ENCODE measurements at places on chromosomes 11 and 22.

DNA sequence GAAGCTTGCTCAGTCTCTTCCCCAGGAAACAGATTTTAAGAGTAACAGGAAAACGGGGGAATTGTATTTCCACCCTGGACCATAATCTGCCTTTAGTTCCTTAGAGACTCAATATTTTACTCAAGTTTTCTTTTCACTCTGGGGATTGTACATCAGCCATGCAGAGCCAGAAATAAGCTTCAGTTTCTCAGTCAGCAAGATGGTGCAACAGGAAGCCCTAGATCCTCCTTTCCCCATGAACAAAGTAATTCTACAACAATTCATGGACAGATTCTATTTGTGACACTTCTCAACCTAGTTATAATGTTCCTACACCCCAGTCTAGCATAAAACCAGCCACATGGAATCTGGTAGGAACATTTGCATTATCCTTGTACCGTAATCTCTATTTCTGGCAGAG, 24.7 kb downstream of the OR8B2 start:
- DNase-seq, result no peak

DNA sequence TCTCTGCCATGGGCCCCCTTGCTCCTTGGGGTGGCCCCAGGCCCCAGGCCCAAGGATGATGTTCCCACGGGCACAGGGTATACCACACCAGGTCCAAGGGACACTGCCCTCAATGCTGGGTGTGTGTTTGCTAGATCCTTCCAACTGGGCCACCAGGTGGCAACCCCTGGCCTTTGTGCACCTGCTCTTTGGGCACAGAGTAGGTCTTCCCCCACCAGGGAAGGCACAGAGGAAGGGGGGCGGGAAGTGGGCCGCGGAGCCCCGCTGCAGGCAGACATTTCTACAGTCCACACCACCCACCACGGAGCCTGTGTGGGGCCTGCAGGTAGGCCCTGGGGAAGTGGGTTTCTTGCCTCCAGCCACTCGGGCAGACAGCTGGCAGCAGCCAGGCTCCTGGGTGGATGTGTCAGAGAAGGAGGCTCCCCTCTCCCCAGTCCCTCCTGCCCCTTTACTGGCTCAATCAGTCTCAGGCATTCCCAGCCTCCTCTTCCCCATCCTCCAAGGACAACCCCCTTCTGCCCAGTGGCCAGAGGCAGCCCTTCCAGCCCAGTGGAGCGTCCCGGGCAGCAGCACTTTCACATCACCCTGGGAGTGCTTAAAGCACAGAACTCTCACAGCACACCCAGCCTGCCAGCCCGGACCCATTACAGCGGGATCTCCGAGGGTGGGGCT, 21.6 kb downstream of the MAFF start:
- no peak for DNase-seq

DNA sequence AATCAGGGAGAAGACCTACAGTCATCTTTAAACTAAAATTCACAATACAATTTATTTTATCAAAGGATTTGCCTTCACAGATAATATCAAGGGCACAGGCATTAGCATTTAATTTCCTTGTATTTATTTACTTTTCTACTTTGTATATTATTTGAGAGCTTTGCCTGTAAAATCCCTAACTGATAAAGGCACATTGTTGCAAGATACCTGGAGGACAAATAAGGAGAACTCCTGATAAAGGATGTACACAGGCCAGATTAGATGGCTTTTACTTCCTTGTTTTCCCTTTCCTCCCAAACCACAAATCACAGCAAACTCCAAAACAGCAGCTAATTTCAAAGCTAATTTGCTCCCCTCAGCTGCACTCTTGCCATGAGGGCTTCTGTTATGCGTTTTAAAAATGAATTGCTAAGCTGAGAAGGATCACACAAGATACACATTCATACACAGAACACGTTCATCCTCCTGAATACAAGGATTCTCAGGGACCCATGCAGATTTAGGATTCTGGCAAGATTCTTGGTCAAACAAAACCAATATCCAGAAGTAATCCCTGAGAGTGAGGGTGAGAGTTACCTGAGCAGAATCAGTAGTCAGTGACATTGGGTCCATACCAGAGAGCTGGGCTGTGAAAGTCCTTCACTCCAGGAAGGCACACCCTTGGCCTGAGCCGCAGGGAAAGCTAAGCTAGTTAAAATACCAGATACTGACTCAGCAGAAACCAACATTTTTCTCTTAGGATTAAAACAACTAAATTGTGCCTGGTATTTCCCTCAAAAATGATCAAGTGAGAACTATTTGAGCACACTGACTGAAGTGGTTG, 100.3 kb upstream of the CLPB start:
- no peak for DNase-seq

GRCh38 chr11:133530501-133530835, 1.8 kb downstream of the OPCML start:
- peak; percentile 20 for DNase-seq

DNA sequence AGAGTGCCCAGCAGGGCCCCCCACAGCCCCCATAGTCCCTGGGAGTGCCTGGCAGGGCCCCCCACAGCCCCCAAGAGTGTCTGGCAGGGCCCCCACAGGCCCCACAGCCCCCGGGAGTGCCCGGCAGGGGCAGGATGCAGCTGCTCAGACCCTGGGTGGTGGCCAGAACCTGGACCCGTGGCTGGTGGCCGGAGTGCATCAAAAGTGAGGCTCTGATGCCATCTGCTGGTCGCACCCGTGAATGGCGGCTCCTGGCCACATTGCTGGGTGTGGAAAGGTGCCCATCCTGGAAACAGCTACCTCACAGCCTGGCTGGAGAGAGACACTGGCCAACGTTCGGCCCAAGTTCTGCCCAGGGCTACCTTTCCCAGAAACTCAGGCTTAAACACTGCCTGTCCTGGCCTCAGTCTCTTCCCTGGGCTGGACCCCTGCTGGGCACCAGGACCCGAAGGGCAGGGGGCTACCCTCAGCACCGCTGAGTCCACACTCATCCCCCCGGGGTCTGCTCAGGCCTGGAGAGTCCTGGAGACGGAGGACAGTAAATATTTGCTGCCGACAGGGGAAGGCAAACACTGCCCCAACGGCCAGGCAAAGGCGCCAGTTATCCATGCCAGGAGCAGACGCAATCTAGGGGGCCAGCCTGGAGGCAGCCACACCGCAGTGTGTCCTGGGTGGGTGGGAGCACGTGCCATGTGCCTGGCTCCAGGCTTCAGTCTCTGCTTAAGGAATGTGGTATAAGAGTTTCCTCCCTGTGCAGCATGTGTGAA, 4.4 kb downstream of the INS start:
- DNase-seq, result peak; percentile 94

DNA sequence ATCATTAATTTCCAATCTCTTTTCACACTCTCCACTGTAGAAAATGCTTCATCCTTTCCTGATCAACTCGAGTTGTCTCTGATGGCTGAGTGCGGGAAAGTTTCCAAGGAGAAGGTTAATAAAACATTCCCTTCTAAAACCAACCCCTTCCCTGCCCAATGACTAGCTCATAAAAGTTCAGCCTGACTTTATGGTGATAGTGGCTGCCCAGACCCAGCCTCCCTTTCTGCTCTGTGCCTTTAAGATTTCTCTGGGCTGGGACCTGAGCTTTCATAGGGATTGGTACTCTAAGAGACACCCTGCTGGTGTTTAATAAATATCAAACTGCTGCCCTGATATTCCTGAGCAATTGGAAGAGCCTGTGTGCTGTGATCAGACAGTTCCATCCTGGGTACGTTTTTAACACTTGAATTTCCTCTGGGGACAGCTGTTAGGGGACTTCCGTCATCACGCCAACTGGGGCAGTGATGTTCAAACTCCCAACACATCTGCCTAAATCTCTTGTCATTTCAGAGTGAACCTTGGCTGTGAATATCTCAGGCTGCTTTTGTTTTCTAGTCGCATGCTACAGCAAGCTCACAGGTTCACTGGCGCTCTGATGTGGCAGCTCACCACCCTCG, 195.0 kb upstream of the KIRREL3 start:
- DNase-seq, result no peak

GRCh38 chr11:789943-790342, at the start of gene CEND1:
CEND1 (minus strand) TSS chr11:790090; CDS start chr11:788576, 1,514 bp downstream.
- peak; percentile 48 for DNase-seq

DNA sequence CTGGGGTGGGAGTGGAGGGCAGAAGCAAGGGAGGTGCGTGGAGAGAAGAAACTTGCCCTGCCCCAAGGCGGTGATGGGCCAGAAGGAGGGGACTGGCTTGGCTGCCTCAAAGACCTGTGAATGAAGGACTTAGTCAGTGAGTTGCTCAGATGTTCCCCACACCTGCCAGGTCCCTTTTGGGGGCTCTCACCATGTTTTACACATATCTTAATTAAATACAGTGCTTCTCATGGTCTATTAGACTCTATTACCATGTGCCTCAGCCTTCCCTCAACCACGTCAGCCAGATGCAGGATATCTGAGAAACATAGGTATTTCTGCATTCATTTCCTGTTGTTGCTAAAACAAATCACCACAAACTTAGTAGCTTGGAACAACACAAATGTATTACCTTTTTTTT, 429.5 kb downstream of the BUD13 start:
- DNase-seq, result no peak

DNA sequence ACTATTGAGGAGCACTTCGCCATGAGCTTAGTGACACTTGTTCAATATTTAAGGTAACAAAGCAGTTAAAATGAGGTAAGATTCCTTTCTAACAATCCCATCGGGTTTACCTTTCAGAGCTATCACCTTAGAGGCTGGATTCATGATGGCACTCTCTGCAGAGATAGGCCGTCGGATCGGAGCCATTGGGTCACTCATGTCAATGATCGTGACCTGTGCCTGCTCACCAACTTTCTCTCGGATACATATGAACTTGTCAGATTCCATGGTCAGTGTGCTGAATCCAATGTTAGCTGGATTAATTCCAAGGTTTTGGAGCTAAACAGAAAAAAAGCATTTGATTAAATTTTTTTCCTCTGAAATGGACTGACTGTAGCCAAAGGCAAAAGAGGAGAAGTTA, 16.0 kb downstream of the CLTCL1 start:
- no peak for DNase-seq

DNA sequence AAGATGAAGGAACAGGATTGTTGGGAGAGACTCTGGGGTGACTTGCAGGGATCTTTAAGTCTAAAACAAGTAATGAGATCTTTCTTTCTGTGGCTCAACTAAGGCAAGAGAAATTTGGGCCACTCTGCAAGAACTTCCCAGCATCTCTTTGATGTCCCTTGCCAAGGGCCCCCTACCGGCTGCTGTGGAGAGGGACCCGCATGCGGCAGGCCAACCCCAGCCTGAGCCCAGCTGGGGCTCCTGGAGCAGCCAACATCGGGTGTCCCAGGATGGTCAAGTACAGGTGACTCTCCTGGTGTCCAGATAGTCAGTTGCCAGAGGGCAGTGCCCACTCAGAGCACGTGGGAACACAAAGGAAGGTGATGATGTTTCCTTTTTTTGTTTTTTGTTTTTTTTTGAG, 363.2 kb downstream of the TBC1D22A start:
- DNase-seq, result no peak

DNA sequence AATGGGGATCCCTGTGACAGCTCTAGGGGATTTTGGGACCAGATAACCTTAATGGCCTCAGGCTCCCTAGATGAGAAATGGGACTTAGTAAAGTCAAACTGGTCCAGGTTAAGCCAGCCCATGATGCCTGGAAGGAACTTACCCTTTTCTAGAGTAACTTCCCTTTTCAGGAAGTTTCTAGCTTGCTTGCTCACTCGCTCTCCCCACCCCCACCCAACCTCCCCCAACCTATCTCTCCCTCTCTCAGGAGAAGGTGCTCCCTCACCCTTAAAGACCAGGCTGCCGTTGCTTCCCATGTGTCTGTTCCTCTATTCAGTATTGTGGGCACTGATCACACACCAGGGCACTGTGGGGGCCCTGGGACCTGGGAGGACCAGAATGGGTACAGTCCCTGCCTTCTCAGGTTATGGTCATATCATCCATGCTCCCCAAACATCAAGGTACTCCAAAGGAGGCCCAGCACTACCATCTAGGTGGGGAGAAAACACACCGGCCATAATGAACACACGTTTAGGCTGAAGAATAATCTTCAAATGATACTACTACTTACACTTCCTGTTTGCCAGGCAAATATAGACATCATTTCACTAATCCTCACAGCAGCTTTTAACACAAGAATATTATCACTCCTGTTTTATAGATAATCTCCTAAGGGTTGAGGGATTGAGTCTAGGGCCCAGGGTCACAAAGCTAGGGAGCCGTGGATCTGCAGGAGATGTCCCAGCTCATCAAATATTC, 18.2 kb downstream of the KCNQ1OT1 start:
- no peak for DNase-seq

GRCh38 chr11:95849087-95849825, 59.0 kb downstream of the CEP57 start:
- peak; percentile 53 for DNase-seq

DNA sequence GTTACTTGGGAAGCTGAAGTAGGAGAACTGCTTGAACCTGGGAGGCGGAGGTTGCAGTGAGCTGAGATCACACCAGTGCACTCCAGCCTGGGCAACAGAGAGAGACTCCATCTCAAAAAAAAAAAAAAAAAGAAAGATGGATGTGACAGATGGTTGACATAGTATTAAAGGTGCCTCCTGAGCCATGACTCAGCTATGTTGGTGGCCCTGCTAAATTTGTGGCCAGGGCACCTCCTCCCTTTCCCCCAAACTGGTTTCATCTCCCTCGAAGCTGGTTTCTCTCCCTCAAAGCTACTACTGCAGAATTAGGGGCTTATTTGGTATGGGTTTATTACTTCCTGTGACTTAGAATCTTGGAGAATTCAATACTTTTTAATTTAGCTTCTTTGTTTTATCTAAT, 31.5 kb downstream of the SDHD start:
- DNase-seq, result no peak

DNA sequence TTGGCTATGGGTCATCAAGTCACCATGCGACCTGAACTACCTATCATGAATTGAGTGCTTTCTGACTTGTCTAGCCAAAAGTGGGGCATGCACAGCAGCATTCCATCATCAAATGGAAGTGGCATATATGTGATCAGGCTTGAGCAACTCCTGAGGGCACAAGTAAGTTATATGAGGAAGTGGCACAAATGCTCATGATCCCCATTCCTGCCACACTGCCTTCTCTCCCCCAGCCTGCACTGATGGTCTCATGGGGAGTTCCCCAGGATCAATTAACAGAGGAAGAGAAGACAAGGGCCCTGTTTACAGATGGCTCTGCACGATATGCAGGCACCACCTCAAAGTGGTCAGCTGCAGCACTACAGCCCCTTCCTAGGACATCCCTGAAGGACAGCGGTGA, 21.8 kb downstream of the MS4A4E start:
- no peak for DNase-seq

- DNase-seq, result no peak
Observed at GRCh38 chr22:42283278-42284201, 13.1 kb upstream of the TCF20 start.

GRCh38 chr11:115338476-115338875, 165.7 kb downstream of the CADM1 start:
- no peak for DNase-seq

GRCh38 chr11:72962084-72962483, 147.9 kb downstream of the ATG16L2 start:
- no peak for DNase-seq

DNA sequence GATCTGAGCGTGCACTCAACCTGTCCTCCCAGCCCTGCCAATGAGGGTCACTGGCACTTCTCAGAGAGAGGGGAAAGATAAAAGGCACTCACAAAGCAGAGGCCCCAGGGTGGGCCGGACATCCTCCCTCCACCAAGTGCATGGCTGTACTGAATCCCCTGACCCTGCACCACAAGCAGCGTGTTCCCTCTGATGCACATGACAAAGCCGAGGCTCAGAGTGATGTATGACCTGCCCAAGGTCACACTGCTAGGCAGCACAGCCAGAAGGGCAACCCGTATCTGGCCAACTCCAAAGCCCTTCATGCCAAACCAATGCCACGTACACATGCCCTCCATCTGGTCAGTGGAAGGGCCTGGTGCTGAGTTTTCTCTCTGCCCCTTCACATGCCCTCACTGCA, 22.1 kb downstream of the SPATA19 start:
- DNase-seq, result no peak
